ENCODE measurements at places on chromosomes 2 and 18.

DNA sequence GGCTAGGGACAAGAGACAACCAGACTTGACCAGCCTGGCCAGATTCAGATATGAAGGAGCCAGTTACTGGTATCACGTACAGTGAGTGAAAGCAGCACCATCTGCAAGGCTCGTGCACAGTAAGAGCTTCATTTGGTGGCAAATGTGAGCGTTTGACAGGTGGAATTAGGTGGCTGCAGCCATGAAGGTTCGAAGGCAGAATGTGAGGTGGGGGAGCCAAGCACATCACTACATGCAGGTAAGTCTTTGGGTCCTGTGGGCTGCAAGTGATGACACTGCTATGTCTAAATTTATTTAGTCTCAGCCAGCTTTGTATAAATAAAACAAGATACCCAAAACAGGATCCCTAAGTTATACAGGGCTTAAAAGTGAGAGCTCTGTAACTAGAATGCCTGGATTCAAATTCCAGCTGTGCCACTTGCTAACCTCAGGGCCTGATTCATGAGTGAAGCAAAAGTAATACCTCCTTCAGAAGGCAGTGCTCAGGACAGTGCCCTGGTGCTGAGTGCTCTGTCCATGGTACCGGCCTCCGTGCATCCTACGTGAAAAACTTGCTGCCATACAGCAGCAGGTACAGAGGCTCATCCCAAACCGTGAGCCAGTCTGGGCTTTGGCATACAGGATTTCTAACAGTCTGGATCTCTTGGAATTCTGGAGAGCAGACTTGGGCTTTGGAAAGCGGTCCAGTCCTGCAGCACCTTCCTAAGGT is 18.6 kb downstream of the DDX18 start:
- DNase-seq: no peak

- DNase-seq: peak; percentile 50
These were observed at the start of gene NBEAL1 for GRCh38 chr2:203014456-203015199. TSS of gene NBEAL1 (plus strand) at chr2:203014875. CDS start at chr2:203016385, 1,510 bp downstream.

GRCh38 chr2:170465241-170465640 is 249.9 kb upstream of the SP5 start:
- DNase-seq: no peak

DNA sequence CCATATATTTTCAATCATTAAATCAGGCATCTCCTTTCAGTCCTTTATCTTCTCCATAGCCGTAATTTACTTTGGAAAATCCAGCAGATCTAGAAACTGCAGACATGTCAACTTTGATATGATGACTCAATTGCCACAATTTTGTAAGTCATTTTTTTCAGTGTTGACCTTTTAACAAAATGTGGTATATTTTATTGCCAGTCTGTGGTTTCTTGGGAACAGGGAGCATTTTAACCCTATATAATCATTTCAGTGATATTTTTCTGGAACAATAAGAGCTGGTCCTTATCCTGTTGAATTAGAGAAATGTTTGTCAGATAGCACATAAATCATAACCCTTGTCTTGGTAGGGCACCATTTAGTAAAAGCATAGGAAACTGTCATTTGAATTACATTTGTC is 90.9 kb upstream of the UBXN4 start:
- DNase-seq: no peak

DNA sequence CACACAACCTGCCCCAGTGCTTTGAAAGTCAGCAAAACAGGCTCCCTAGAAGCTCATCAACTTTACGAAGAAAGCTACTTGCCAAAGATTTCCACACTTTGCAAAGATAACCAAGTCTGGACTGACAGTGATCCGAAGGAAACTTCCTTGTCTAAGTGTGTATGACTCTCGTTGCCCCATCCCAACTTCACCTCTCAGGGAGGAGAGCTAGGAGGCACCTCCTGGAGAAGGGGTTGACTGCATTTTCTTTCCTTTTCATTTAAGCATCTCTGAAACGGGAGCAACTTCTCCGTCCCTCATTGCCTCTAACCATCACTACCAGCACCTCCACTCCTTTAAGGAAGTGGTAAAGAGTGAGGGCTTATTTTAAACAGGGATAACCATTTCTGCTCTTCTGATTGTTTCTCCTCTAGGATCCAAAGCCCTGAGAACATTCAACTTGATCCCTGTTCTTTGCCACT is 7.0 kb downstream of the ZEB2 start:
- no peak for DNase-seq

- no peak for DNase-seq
These were observed 215.4 kb downstream of the NYAP2 start for GRCh38 chr2:225614915-225615314.

- no peak for DNase-seq
These were observed 58.8 kb downstream of the DGKD start for GRCh38 chr2:233413046-233413445.

DNA sequence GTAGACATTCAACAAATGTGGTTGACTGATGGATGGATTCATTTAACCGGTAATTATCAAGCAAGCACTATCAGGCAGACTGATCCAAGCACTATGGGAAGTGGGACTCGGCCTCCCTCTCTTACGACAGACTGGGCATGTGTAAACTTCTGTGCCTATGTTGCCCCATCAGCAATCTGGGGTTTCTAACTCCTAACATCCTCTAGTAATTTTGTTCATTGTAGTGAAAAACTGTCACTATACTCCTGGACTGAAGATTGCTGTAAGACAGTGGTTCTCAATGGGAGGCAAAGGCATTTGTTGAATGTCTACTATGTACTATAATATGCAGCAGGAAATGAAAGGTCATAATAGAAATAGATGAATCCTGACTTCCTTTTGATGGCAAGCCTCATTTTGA is 51.2 kb upstream of the CREB1 start:
- DNase-seq: no peak

GRCh38 chr2:43743706-43744105 is 30.1 kb upstream of the DYNC2LI1 start:
- no peak for DNase-seq

DNA sequence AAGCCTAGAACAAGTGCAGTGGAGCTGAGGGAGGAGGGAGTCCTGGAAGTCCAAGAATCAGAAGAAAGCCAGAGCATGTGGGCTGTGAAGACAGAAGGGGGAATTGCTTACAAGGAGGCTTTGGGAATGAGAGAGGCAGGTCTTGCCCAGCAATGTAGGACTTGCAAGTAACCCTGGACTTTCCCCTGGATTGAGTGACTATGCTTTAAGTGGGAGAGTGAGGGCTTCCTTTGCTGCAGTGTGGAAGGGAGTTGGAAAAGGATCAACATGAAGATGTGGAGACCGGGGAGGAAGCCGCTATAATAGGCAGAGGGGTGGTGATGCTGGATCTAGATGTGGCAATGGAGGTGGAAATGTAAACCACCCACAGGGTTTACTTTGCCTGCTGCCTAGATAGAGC is 13.8 kb upstream of the SCYGR1 start:
- no peak for DNase-seq

DNA sequence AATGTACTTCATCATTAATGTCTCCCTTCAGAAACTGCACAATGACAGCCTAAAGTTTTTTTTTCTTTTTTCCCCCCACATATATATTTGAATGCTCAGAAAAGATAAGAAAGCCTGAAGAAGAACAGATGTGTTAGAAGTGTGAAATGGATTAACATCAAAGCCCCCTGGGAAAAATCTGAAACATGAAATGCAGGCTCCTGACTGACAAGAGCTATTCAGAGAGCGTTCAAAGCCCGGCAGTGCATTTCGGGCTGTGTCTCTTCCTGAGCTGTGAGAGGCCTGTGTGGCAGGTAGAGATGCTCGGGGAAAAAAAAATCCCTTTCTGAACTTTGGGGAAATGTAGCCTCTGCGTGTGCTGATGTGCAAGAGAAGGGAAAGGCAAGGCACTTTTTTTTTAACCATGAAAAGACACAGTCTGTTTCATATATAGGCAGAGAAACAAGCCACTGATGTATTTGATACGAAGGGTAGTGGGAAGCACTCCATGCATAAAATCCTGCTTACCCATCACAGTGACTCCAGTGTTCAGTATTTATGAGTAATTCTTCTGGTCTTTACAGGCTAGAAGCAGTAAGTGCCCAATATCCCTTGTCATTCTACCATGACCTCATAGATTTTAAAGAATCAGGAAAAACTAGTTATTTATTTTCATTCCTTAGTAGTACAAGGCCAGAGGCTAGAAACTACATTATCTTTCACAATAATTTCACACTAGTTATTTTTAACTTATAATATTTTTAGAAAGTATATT is 1574.2 kb upstream of the PIK3C3 start:
- no peak for DNase-seq

GRCh38 chr2:19460761-19461160 is 102.3 kb upstream of the OSR1 start:
- peak; percentile 91 for DNase-seq

- no peak for DNase-seq
These were observed 19.1 kb upstream of the AFTPH start for GRCh38 chr2:64504774-64505720.

GRCh38 chr2:24908461-24908901 is 11.6 kb downstream of the ADCY3 start:
- no peak for DNase-seq

DNA sequence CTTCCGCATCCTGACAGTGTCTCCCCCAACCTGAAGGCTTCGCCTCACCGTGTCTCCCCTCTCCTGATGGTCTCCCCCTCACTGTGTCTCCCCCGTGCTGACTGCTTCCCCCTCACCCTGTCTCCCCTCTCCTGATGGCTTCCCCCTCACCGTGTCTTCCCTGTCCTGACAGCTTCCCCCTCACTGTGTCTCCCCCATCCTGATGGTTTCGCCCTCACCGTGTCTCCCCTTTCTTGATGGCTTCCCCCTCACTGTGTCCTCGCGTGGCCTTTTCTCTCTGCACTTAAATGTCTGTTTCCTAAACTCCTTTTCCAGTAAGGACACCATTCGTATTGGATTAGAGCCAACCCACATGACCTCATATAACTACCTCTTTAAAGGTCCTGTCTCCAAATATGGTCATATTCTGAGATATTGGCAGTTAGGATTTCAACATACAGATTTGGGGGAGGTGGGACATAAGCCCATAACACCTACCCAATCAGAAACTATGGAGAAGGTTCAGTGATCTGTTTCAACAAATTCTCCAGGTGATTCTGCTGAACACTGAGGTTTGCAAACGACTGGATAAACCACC is 47.9 kb upstream of the RAB27B start:
- no peak for DNase-seq

DNA sequence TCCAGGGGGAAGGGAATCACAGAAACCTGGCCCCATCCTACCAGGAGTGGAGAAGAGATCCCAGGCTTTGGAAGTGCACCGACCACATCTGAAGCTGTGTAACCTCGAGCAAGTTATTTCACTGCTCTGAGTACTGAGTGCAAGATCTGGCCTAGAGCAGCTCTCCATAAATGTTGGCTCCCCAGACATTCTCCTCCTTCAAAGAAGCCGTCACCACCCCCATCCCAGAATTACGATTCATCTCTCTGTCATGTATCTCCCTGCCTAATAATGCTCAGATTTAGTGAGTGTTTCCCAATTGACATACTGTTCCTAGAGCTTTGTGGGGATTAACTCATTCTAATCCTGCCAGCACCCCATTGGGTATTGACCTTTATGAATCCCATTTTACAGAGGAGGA is 51.7 kb downstream of the TNS1 start:
- no peak for DNase-seq

GRCh38 chr2:27351802-27352598 is 4.6 kb downstream of the GTF3C2 start:
- no peak for DNase-seq

DNA sequence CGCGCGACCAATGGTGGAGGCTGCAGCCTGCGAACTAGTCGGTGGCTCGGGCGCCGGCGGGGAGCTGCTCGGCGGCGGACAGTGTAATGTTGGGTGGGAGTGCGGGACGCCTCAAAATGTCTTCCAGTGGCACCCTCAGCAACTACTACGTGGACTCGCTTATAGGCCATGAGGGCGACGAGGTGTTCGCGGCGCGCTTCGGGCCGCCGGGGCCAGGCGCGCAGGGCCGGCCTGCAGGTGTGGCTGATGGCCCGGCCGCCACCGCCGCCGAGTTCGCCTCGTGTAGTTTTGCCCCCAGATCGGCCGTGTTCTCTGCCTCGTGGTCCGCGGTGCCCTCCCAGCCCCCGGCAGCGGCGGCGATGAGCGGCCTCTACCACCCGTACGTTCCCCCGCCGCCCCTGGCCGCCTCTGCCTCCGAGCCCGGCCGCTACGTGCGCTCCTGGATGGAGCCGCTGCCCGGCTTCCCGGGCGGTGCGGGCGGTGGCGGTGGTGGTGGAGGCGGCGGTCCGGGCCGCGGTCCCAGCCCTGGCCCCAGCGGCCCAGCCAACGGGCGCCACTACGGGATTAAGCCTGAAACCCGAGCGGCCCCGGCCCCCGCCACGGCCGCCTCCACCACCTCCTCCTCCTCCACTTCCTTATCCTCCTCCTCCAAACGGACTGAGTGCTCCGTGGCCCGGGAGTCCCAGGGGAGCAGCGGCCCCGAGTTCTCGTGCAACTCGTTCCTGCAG is at the start of gene HOXD9:
TSS of gene HOXD9 (plus strand) at position 37 of the 728 bp plus-strand sequence. CDS start at position 87, 50 bp downstream.
- no peak for DNase-seq

DNA sequence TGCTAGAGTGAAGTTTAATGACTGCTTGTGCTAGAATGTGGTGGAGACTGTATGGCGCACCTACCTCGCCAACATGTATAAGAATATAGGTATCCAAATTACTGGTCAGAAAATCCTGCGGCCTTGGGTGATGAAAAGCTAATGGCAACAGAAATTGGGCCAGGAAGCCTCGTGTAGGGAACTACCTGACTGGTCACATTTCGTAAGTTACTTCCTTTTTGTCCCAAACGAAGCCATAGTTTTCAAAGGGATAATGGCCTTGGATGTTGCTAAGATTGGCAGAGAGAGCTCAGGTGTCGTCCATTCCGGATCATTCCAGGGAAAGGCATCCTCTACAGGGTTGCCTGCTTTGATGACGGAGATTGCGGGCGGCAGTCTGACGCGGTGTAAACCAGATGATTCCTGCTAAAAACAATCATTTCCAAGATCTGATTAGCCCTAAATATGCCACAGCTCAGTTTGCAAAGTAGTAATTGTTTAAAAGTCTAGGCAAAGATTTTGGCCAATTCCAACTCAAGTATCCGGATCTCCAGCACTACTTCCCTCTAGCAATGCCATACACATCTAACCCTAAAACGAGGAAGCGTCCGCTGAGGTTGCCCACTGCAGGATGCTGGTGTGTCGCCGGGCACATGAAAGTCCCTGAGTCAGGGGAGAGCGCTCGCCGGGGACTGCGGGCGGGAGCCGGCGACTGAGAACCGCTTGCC is 708 bp upstream of the MALT1 start:
- DNase-seq: no peak

DNA sequence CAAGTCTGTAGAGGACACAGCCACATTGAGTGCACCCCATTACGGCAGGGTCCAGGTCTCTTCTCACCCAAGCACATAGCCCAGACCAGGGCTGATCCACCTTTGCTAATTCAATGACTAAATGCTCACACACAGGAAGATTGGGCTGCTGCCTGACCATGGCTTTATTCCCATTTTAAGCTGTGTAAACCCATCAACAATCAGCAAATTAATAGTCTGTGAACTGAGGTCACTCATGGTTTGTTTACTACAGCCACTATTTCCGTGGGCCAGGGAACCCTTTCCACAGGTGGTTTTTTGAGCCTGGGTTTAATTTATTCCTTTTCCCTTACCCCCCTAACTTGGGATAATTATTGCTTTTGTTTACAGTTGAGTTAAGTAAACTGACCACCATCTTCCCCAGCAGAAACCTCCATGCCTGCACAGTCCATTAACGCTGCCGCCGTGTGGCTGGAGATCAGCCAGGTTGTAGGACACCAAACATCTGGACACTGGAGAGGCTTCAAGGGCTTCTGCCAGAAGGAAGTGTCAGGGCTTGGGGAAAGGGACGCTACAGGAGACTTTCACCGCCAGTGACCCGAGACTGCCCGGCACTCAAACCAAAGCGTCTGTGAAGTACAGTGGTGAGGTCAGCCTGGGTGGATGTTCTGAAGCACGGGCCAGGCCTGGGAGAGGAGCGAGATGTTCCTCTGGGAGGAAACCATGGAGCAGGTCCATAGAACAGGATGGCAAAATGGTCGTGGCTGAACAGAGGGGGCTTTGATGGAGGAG is 282.9 kb downstream of the DYSF start:
- no peak for DNase-seq
